ENCODE measurements at places on chromosomes 2 and 18.

DNA sequence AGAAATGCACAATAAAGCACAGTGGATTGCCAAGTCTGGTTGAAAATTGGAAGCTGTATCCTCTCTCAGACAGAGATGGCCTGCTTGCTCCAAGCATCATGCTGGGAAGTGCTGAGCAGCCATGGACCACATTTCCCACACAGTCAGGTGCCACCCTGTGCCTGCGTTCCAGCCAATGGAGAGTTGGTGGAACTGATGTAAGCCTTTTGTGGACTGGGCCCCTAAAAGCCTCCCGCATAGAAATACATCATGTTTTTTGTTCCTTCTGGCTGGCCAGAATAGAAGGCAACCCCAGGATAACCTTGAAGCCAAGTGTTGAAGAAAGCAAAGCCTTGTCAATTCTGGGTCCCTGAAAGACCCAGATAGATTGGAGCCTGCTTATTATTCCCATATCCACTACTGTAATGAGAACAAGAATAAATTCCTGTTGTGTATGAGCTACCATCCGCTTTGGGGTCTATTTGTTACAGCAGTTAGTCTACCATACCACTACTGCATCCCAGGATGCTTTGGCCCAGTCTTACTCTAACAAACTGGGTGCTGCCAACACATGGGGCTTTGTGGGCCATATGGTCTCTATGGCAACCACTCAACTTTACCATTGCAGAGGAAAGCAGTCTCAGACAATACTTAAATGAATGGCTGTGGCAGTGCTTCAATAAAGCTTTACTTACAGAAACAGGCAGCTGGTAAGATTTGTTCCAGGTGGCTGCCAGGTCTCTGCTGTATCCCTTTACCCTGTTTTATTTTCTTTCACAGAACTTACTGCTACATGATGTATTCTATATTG lies 65.4 kb downstream of the POLE4 start:
- no peak for DNase-seq

DNA sequence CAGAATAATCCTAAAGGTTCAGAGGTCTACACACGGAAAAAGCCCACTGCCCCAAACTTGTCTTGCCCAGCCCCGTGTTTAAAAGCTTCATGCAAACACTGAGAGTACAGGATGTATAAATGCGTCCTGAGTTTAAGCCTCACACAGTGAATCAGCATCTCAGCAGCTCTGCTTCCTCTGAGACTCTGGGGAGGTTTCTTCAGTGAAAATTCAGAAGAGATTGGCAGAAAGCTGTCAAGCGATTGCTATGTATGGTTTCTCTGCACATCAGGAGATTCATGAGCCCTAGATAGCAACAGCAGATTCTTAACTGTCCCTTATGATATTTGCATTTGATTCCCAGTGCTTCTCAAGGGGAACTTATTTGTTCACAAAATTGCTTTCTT lies 27.1 kb downstream of the CRACDL start:
- no peak for DNase-seq

DNA sequence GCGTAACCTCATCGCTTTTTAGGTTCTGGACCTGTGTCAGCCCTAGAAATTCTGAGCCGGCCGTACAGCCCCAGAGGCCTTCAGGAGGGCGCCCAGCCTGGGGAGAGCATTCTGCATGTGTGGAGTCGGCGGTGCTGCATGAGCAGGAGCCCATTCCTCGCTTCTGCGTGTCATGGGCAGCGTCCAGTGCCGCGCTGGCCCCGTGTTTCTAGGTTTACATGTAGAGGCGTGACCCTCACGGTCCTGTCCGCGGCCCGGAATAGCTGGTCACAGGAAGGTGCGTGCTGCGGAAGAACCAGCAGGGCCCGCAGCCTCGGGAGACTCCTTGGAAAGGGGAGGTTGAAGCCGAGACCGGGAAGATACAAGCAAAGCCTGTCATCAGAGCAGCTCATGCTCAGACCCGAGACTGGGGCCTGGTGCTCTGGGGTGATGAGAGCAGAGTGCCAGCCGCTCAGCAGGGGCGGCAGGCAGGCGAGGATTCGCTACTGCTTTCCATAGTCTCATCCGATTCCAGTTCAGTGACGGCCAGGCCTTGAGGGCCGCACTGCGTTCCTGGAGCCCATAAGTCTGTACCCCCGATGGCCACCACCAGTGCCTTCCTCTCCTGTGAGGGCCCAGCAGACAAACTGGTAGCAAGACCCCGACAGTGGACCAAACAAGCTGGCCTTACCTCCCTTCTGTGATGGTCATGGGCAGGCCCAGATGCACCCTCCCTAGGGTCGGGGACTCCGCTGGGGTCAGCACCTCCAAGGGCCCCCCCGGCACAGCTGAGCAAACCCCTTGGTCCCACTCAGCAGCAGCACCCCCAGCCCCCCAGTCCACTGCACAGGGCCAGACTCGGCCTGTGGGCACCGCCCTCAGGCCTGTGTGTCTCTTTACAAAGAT lies 15.6 kb upstream of the NFATC1 start:
- DNase-seq: no peak

DNA sequence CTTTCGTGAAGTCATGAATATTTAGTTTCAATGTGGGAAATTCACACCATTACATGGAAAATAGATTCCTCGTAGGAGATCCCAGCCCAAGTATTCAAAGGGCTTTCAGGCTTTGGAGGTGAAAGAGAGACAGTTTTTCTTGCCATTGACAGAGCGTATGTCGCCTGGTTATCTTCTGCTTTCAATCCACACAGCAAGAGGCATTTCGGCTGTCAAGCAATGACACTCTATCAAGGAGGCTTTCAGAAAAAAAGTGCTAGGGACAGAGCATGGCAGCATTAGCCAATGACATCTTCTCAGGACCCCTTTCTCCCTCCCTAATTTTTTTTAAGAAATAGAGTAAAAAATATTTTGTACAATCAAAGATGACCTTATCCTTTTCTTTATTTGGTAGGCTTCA lies 492.8 kb downstream of the TMEM182 start:
- DNase-seq: no peak

DNA sequence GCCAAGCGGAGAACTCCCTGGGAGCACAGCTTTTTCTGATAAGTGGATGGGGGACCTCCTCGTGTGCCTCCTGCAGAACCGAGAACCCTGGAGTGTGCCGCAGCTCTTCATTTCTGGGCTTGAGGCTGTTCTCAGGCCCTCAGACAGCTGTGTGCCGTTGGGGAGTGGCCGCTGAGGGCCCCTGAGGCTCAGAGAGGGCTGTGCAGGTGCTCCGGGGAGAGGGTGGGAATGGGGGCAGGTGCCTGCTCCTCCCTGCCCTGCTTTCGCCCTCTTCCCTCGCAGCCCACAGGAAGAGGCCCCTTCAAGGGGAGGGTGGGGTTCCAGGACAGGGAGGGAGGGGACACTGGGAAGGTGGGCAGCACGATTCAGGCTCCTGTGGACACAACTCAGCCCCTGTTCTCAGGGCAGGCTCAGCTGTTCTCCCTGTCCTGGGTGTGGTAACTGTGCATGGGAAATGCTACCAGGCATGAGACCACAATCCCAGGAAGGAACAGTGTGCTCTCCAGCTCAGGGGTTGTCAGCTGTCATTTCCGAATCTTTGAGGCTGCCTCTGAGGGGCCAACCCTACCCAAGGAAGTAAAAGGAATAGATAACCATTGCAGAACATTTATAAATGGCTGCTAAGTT lies 11.3 kb downstream of the LCT start:
- DNase-seq: no peak

GRCh38 chr2:45862843-45863242 lies 211.4 kb downstream of the PRKCE start:
- DNase-seq: no peak
